Vagina (tissue), 2 donors: ENCODE measurements at places on chromosomes 2 and 18.

- no peaks in the 10 kb centered on the region for H3K36me3 ChIP-seq
- H3K27ac ChIP-seq: no peak overlapping the region
- no peak for DNase-seq
- H3K4me3 ChIP-seq: no peak overlapping the region
Observed at GRCh38 chr18:8667846-8668245, 37.5 kb upstream of the MTCL1 start.

DNA sequence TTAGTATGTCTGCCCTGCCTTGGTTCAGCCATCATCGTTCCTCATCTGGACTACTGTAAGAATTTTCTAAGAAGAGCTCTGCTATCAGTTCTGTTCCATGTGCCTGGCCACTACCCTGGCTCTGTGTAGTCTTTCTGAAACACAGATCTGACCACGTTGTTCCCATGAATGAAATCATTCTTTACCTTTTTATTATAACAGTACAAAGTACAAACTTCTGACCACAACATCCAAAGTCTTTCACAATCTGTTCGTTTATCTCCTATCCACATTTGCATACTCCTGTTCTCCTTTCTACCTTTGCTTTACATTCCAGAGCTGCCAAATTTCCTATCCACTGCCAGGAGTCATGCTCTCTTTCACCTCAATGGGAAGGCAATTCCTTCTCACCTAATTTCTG is 284.6 kb upstream of the LRP1B start:
- no peak overlapping the region for H3K4me3 ChIP-seq
- H3K27me3 ChIP-seq: no peaks in the 10 kb centered on the region
- no peak for DNase-seq
- H3K4me1 ChIP-seq: no peaks in the 10 kb centered on the region
- no peaks in the 10 kb centered on the region for H3K36me3 ChIP-seq
- H3K27ac ChIP-seq: no peak overlapping the region

DNA sequence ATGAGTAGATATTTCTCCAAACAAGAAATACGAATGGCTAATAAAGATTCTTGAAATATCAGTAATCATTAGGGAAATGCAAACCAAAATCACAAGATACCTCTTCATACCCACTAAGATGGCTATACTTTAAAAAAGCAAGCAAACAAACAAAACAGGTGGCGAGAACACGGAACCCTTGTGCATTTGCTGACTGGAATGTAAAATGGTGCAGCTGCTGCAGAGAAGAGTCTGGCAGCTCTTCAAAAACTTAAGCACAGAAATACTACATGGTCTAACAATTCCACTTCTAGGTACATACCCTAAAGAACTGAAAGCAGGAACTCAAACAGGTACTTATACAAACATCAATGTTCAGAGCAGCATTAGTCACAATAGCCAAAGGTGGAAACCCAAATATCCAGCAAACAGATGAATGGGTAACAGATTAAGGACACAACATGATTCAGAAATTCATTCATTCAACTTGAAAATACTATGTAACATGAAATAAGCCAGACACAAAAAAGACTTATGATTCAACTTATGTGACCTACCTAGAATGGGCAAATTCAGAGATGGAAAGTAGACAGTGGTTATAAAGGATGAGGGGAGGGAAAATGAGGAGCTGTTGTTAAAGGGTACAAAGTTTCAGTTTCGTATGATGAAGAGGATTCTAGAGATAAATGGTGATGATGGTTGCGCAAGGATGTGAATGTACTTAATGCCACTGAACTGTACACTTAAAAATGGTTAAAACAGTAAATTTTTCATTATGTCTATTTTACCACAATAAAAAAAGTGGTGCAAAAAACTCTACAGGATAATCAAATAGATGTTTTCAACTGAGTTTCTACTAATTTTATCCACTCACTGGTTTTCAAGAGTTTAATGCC is 26.9 kb upstream of the GPR75 start:
- H3K4me3 ChIP-seq: no peak overlapping the region
- no peaks in the 10 kb centered on the region for H3K27me3 ChIP-seq
- no peaks in the 10 kb centered on the region for H3K4me1 ChIP-seq
- no peak for DNase-seq
- H3K27ac ChIP-seq: no peak overlapping the region

- no peak overlapping the region for H3K27ac ChIP-seq
- no peaks in the 10 kb centered on the region for H3K27me3 ChIP-seq
- no peak overlapping the region for H3K4me3 ChIP-seq
- H3K4me1 ChIP-seq: no peaks in the 10 kb centered on the region
- no peak for DNase-seq
- H3K36me3 ChIP-seq: no peaks in the 10 kb centered on the region
Observed at GRCh38 chr18:34697233-34697632, 12.9 kb upstream of the DTNA start.

- no peaks in the 10 kb centered on the region for H3K4me1 ChIP-seq
- H3K27ac ChIP-seq: no peak overlapping the region
- no peaks in the 10 kb centered on the region for H3K36me3 ChIP-seq
- H3K27me3 ChIP-seq: no peaks in the 10 kb centered on the region
- DNase-seq: no peak
Observed at GRCh38 chr2:12596771-12597170, 120.0 kb upstream of the TRIB2 start.

DNA sequence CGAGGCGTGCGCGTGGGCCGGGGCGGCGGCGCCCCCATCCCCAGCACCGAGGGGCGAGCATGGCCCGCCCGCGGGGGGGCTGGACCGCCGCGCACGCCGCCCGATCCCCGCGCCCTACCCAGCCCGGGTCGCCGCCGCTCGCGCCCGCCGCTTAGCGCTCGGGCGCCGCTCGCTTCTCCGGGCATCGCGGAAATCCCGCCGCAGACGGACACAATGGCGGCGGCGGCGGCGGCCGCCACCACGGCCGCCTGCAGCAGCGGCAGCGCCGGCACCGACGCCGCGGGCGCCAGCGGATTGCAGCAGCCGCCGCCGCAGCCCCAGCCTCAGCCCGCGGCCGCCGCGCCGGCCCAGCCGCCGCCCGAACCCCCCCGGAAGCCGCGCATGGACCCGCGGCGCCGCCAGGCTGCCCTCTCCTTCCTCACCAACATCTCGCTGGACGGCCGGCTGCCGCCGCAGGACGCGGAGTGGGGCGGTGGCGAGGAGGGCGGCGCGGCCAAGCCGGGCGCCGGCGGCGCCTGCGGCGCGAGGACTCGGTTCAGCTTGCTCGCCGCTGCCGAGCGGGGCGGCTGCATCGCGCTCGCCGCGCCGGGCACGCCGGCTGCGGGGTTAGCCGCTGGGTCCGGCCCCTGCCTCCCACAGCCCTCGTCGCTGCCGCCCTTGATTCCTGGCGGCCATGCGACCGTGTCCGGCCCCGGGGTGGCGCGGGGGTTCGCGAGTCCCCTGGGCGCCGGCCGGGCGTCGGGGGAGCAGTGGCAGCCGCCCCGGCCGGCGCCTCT is 453 bp downstream of the CABLES1 start:
- no peak for DNase-seq
- peak overlapping the region; percentile 81 for H3K27ac ChIP-seq
- no peaks in the 10 kb centered on the region for H3K27me3 ChIP-seq
- peaks cover 33% of the 10 kb centered on the region for H3K4me1 ChIP-seq

DNA sequence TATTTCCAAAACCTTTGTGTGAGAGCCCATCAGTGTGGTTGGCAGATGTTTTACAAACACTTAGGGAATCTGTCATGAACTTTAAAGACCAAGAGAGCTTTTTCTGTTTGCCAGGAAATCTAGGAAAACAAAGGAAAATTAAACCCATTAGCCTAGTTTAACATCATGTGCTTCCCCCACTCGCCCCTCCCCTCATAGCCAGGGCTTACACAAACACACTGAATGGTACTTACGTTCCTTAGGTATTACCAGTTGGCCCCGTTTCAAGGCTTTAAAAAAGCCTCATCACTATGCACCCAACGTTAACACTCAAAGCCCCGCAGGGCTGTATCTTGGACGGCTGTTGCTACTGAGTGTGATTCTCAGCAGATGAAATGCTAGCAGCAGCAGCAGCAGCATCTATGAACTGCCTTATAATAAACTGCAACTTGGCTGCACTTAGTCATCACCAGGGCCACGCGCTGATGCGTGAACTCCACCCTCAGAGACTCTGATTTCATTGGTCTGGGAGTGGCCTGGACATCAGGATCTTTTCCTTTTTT is 20.1 kb upstream of the TTC39C start:
- no peaks in the 10 kb centered on the region for H3K27me3 ChIP-seq
- no peak for DNase-seq
- H3K4me3 ChIP-seq: no peak overlapping the region
- peaks cover 20% of the 10 kb centered on the region for H3K4me1 ChIP-seq
- H3K36me3 ChIP-seq: no peaks in the 10 kb centered on the region
- no peak overlapping the region for H3K27ac ChIP-seq

DNA sequence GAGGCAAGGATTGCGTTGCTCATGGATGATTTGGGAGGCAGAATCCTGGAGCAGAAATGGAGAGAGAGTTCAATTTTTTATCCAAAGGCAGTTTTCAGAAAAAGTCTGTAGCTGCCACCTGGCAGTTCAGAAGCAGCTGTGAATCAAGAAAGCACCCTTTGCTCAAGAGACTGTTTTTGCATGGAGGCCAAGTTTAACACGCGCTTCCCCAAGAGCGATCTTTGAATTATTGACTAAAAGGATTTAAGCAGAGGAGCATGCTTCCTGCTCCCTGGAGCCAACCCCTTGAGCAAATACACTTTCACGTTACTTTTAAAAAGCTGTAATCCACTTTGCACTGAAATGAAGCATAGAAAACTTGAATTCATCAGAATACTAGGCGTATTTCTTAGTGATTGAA is 252.4 kb downstream of the RNF144A start:
- H3K36me3 ChIP-seq: no peaks in the 10 kb centered on the region
- no peak overlapping the region for H3K4me3 ChIP-seq
- no peaks in the 10 kb centered on the region for H3K4me1 ChIP-seq
- no peak for DNase-seq

DNA sequence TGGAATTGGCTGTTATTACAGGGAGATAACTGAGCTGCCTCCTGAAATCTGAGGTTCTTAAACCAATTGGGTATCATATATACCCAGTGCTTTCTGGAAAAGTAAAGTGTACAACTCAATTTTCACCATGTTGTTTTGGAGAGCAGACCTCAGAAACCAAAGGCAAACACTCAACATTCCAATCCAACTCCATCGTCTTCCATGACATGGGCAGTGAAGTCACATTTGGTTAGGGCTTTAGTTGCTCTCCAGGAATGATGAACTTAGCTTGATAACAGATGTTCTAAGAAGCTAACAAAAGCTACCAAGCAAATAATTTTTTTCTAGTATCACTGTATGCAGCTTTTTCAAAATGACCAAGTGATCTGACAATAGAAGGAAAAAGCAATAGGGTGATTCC is 107.0 kb upstream of the SLC35G4 start:
- no peak overlapping the region for H3K4me3 ChIP-seq
- H3K4me1 ChIP-seq: no peaks in the 10 kb centered on the region
- no peaks in the 10 kb centered on the region for H3K36me3 ChIP-seq
- H3K27me3 ChIP-seq: no peaks in the 10 kb centered on the region
- no peak for DNase-seq
- H3K27ac ChIP-seq: no peak overlapping the region

DNA sequence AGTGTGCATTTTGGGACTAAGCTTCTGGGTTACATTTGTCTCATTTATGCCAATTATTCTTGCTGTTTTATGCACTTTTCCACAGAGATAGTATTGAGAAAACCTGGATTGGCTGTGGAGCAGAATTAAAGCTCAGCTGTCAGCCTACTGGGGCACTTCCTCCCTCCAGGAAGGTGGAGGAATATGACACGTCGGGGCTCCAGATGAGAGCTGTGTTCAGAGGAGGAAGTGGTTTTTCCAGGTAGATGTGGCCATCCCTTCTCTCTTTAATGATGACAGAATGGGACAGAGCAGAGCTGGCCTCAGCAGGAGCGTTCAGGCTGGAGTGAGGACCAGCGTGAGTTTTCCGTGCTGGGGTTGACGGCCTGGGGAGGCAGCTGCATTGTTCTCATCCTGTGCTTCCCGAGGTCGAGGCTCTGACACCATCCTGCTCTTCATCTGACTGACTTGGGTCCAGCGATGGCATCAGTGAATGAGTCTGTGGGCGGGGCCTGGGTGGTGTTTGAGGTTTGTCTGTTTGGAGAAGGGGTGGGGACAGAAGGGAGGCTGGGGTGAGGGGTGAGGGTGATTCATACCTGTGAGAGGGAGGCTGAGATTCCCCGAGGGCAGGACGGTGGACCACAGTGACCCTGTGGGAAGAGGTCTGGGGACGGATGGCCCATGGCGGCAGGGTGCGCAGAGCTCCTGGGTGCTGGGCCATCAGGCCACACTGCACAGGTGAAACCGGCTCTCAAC is 207.0 kb downstream of the LDLRAD4 start:
- H3K36me3 ChIP-seq: no peaks in the 10 kb centered on the region
- H3K4me1 ChIP-seq: no peaks in the 10 kb centered on the region
- H3K27ac ChIP-seq: no peak overlapping the region
- H3K4me3 ChIP-seq: no peak overlapping the region

DNA sequence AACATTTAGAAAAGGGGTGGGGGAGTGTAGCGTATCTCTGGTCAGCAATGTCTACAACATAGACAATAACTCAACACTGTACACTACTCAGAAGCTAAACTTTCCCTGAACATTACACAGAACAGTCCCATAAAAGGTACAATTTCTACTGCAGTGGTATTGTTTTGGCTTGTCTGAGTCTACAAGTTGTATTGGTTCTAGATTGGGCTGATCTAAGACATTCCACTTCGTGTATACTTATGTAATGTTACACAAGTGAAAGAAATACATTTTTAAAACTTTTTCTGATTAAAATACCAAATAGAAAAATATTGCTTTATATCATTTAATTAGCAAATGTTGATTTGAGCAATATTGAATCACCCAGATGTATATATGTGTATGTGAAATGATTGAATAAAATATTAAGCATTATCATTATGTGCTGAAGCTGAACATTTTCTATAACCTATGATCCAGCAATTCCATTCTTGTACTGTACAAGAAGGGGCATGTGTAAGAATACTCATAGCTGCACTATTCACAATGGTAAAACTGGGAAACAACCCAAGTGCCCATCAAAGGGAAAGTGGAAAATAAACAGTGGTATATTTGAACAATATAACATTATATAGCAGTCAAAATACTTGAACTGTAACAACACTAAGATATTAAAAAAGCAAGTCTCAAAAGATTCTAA is 52.4 kb downstream of the VSNL1 start:
- H3K27me3 ChIP-seq: no peaks in the 10 kb centered on the region
- no peak overlapping the region for H3K27ac ChIP-seq
- no peak overlapping the region for H3K4me3 ChIP-seq
- no peak for DNase-seq
- H3K4me1 ChIP-seq: peaks cover 47% of the 10 kb centered on the region

GRCh38 chr2:232556426-232556825 is 5.9 kb downstream of the EIF4E2 start:
- no peak overlapping the region for H3K4me3 ChIP-seq
- no peaks in the 10 kb centered on the region for H3K36me3 ChIP-seq
- H3K27ac ChIP-seq: no peak overlapping the region
- H3K4me1 ChIP-seq: peaks cover 40% of the 10 kb centered on the region
- H3K27me3 ChIP-seq: no peaks in the 10 kb centered on the region

- no peak overlapping the region for H3K4me3 ChIP-seq
- no peaks in the 10 kb centered on the region for H3K4me1 ChIP-seq
- H3K36me3 ChIP-seq: no peaks in the 10 kb centered on the region
- no peak overlapping the region for H3K27ac ChIP-seq
- no peak for DNase-seq
Observed at GRCh38 chr2:201267278-201268030, 7.1 kb downstream of the CASP8 start.

DNA sequence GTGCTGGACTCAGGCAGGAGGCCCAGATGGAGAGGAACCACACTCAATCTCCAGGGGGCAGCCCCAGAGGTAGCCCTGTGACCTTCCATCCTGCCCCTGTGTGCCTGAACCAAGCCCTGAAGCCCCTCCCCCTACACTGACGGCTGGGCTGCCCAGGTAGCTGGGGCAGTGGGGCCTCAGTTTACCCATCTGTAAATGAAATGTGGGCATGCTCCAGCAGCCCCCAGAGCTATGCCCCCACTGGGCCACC is 15.8 kb downstream of the CROCC2 start:
- H3K27me3 ChIP-seq: no peaks in the 10 kb centered on the region
- H3K36me3 ChIP-seq: no peaks in the 10 kb centered on the region
- peaks cover 30% of the 10 kb centered on the region for H3K4me1 ChIP-seq
